ENCODE measurements at places on chromosomes 3 and 15.

DNA sequence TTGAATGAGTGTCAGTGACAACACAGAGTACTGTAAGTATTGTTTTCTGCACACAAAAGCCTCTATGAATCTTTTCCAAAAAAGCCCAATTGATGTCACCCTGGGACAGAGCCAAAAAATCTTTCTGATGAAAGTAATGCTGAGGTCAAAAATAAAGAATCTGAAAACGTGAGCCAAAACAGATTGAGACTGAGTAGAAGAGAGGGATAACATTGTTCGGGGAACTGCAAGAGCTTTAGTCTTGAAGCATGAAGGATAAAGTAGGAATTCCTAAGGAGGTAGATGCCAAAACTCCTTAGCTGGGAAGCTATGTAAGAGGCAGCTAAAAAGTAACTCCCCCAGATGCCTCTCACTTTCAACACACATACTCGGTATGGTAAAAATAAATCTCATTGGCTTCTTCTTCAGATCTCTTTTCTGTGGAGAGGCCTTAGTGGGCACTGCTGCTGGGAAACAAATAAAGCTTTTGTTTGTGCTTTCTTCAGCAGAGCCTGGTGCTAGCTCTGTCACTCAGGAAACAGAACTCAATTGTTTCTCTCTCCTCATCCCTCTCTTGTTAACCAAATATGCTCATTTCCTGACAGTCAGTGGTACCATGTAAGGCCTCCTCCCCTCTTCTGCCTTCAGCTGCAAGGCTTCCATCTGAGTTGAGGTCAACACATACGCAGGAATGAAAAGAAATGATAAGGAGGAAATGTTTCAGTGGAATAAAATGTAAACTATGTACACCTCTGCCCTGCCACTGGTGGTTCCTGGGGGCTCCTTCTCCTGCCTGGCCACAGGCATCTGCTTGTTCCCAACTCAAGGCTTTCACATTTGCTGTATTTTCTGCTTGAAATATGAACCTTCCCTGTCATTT lies 58.1 kb downstream of the CD200 start:
- H3K4me3 ChIP-seq, result no peak overlapping the region
- H3K27me3 ChIP-seq, result no peaks in the 10 kb centered on the region
- peaks cover 5% of the 10 kb centered on the region for H3K4me1 ChIP-seq
- no peak overlapping the region for H3K27ac ChIP-seq
- DNase-seq, result no peak

DNA sequence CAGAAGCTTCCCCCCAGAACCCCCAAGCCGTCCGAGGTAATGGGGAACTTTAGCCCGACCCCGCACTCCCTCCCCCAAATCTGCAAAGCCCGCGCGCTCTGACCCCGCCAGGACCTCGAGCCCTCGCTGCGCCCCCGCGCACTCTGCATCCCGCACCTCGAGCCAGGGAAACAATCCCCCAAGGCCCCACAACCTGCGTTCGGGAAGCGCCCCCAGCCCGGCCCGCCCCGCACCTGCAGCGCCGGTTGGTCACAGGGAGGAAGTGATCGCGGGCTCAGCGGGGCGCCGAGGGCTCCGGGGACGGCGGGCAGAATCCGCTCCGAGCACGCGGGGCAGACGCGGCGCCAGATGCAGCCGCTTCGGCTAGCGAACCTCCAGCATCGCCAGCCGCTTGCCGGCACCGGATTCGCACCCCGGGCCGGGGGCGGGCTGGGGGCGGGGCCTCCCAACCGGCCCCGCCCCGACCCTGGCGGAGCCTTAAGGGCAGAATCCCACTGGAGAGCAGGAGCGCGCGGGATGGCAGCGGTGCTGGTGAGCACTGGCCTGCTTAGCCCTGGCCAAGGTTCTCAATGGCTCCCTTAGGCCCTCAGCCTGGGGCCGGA lies at the start of gene CAMKV:
Gene CAMKV, minus strand, starts transcription at position 382 of the 602 bp plus-strand sequence. CDS start 7,518 bp downstream, outside the sequence.
- no peaks in the 10 kb centered on the region for H3K4me1 ChIP-seq
- no peak within 1 kb of the TSS for H3K27ac ChIP-seq
- peaks cover 55% of the 10 kb centered on the region for H3K27me3 ChIP-seq
- H3K4me3 ChIP-seq, result peak within 1 kb of the TSS; percentile 43
- no peaks in the 10 kb centered on the region for H3K36me3 ChIP-seq

DNA sequence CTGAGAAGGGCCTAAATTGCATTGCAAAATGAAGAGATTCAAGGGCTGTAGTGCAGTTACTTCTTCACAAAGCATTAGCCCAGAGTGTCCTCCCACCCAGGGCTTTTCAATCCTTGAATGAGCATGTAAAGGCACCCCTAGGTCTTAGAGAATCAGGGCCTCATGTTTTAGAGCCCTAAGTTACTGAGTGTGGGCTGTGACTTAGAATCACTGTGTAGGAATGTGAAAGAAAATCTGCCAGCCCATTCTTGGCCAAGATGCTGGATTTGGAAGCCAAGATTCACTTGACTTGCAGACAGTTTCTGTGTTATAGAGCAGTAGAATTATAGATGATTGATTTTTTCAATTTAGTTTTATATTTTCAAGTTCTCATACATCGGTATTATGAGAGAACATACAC lies 153.2 kb downstream of the MYRIP start:
- no peak overlapping the region for H3K27ac ChIP-seq
- H3K4me1 ChIP-seq, result no peaks in the 10 kb centered on the region
- no peaks in the 10 kb centered on the region for H3K36me3 ChIP-seq
- H3K27me3 ChIP-seq, result no peaks in the 10 kb centered on the region
- DNase-seq, result no peak
- no peak overlapping the region for H3K4me3 ChIP-seq

DNA sequence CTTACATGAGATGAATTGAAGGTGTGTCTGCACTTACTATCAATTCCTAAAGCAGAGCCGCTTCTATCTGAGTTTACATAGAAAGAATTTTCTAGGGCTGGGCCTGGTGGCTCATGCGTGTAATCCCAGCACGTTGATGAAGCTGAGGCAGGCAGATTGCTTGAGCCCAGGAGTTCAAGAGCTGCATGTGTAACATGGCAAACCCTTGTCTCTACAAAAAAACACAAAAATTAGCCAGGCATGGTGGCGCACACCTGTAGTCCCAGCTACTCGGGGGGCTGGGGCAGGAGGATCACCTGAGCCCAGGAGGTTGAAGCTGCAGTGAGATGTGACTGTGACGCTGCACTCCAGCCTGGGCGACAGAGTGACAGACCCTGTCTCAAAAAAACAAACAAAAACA lies 18.1 kb upstream of the ATP13A3 start:
- no peak for DNase-seq
- no peak overlapping the region for H3K27ac ChIP-seq
- no peaks in the 10 kb centered on the region for H3K27me3 ChIP-seq
- no peaks in the 10 kb centered on the region for H3K36me3 ChIP-seq
- H3K4me1 ChIP-seq, result no peaks in the 10 kb centered on the region

- DNase-seq, result no peak
- no peaks in the 10 kb centered on the region for H3K27me3 ChIP-seq
- H3K4me3 ChIP-seq, result peak overlapping the region; percentile 84
These were observed 35.2 kb downstream of the GRK7 start for GRCh38 chr3:141798448-141798845.

- H3K27ac ChIP-seq, result no peak overlapping the region
- H3K4me3 ChIP-seq, result no peak overlapping the region
- no peaks in the 10 kb centered on the region for H3K27me3 ChIP-seq
These were observed 324.2 kb upstream of the TGFBR2 start for GRCh38 chr3:30282154-30282696.

DNA sequence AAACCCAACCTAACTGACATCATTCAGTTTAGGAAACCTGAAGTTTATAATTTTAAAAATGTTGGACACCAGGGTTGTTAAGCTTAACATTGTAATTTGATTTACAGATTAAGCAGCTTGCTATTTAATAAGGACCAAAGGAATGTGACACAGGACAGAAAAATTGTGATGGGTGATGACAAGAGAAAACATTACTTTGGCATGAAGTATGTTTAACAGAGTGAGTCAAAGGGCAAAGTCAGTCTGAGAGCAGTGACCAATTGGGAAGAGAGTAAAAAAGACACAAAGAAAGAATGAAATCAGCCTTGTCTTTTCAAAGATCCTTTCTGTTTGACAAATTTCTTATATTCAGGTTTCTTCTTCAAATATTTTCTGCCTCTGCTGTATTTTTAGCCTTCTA lies 1301.6 kb downstream of the SI start:
- H3K27ac ChIP-seq, result no peak overlapping the region
- no peaks in the 10 kb centered on the region for H3K27me3 ChIP-seq
- no peak overlapping the region for H3K4me3 ChIP-seq
- no peak for DNase-seq

DNA sequence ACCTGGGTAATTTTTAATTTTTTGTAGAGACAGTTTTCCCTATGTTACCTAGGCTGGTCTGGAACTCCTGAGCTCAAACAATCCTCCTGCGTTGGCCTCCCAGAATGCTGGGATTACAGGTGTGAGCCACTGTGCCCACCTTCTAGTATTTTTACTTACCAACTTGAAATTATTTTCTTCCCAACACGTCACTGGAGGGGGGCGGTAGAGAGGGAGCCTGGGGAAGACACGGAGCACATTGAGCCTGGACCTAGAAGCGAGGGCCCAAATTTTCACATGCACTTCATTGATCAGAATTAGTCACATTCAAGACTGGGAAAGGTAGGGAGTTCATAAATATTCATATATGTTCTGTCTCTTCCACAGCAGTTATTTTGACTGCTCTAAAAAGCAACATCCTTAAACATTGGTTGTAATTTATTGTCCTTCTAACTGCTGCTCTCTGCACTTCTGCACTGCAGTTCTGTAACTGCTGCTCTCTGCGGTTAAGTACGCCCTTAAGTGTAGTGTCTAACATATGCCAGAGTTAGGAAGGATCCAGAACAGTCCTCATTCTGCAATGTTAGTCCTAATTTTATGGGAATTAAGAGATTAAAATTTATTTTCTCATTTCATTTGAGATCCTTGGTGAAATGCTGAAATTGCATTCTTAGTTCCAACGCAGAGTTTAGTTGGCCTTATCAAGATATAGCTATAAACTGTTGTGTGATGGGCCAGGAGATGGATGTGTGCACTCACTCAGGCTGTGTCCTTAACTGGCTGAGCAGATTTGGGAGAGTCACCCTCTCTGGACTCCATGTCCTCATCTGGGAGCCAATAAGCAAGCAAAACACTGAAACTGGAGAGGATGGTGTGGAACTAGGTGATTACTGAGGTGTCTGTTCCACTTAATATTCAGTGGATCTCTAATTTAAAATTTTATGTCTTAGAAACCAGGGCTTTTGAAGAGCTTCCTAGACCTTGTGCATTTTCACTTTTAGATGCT lies 98.2 kb downstream of the STRIT1 start:
- H3K36me3 ChIP-seq, result no peaks in the 10 kb centered on the region
- H3K4me1 ChIP-seq, result no peaks in the 10 kb centered on the region
- H3K4me3 ChIP-seq, result no peak overlapping the region
- no peaks in the 10 kb centered on the region for H3K27me3 ChIP-seq
- no peak for DNase-seq
- H3K27ac ChIP-seq, result no peak overlapping the region

- peaks cover 30% of the 10 kb centered on the region for H3K27me3 ChIP-seq
- H3K4me3 ChIP-seq, result no peak overlapping the region
- DNase-seq, result no peak
- H3K36me3 ChIP-seq, result no peaks in the 10 kb centered on the region
These were observed 39.7 kb upstream of the TM4SF1 start for GRCh38 chr3:149417174-149417573.

DNA sequence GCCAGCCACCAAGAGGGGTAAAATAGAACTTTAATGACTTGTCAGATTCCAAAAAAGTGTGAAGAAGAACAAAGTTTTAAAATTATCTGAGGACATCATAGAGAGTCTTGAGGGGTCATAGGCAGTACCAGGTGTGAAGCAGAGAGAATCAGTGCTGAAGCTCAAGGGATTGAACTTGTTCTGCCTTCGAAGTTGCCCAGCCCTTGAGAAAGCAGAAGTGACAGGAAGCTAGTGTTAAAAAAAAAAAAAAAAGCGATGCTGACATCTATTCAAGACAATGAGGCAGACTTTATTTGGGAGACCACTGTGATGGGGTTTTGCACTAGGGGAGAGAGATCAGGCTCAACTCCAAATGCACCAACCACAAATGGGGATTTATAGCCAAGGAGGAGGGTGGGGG lies 21.8 kb downstream of the FBXO22 start:
- peaks cover 13% of the 10 kb centered on the region for H3K36me3 ChIP-seq
- H3K27me3 ChIP-seq, result no peaks in the 10 kb centered on the region
- no peak overlapping the region for H3K27ac ChIP-seq
- H3K4me3 ChIP-seq, result no peak overlapping the region
- no peak for DNase-seq

DNA sequence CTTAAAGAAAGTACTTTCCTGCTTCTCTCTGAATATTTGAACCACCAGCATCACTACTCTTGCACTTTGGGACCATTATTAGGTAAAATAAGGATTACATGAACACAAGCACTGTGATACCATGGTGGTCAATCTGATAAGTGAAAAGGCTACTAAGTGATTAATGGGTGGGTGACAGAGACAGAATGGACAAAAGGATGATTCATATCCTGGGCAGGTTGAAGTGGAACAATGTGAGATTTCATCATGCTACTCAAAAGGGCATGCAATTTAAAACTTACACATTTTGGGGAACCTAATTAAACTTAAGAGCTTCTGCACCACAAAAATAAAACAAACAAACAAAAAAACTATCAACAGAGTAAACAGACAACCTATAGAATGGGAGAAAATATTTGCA lies 172.0 kb upstream of the CD96 start:
- no peak overlapping the region for H3K4me3 ChIP-seq
- H3K4me1 ChIP-seq, result no peaks in the 10 kb centered on the region
- peaks cover 10% of the 10 kb centered on the region for H3K27me3 ChIP-seq
- DNase-seq, result no peak

GRCh38 chr15:40053079-40053830 lies 14.3 kb upstream of the SRP14 start:
- DNase-seq, result no peak
- H3K36me3 ChIP-seq, result peaks cover 6% of the 10 kb centered on the region
- no peak overlapping the region for H3K27ac ChIP-seq
- no peaks in the 10 kb centered on the region for H3K27me3 ChIP-seq
- peak overlapping the region; percentile 31 for H3K4me3 ChIP-seq

DNA sequence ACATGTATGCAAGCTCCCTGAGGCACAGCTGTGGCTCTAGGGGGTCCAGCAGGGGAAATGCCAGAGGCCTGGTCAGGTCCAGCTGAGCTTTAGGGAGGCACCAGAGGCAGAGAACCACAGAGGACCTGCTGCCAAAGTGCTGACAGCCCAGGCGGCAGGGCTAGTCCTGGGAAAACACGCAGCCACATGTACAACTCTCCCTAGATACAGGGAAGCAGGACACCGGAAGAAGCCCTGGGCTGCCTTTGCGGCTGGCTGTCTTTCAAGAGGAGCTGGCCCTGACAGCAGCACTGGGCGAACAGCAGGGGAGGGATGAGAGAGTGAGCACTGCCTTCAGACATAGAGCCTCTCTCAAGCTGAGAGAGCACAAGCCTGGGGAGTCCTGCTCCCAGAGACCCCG lies 40.7 kb downstream of the RFT1 start:
- H3K4me3 ChIP-seq, result no peak overlapping the region
- no peaks in the 10 kb centered on the region for H3K27me3 ChIP-seq
- H3K27ac ChIP-seq, result peak overlapping the region; percentile 77

- no peak overlapping the region for H3K27ac ChIP-seq
- H3K4me3 ChIP-seq, result no peak overlapping the region
- no peaks in the 10 kb centered on the region for H3K36me3 ChIP-seq
- peaks cover 7% of the 10 kb centered on the region for H3K4me1 ChIP-seq
- peaks cover 49% of the 10 kb centered on the region for H3K27me3 ChIP-seq
These were observed 26.4 kb upstream of the FAM107A start for GRCh38 chr3:58603606-58604005.

- H3K4me1 ChIP-seq, result no peaks in the 10 kb centered on the region
- DNase-seq, result no peak
- no peaks in the 10 kb centered on the region for H3K27me3 ChIP-seq
- H3K4me3 ChIP-seq, result no peak overlapping the region
- H3K27ac ChIP-seq, result no peak overlapping the region
- H3K36me3 ChIP-seq, result no peaks in the 10 kb centered on the region
These were observed 494.1 kb downstream of the GABRG3 start for GRCh38 chr15:27464941-27465612.
